ENCODE measurements at places on chromosomes 5 and 9. TPM values are rescaled to one million over a fixed set of nuclear protein-coding genes. Genes with fewer than 3 reads are reported as not detected.

- H3K4me3 ChIP-seq: no peak overlapping the region
- no peaks in the 10 kb centered on the region for H3K27me3 ChIP-seq
- H3K27ac ChIP-seq: no peak overlapping the region
- DNase-seq: no peak
- H3K36me3 ChIP-seq: no peaks in the 10 kb centered on the region
- H3K4me1 ChIP-seq: no peaks in the 10 kb centered on the region
Observed at GRCh38 chr5:57552033-57552432, 69.4 kb upstream of the ACTBL2 start.

- peak overlapping the region; percentile 88 for H3K27ac ChIP-seq
- H3K4me3 ChIP-seq: no peak overlapping the region
Observed at GRCh38 chr5:132220491-132220890, 7.2 kb downstream of the P4HA2 start.

GRCh38 chr5:16693879-16694278, 77.1 kb upstream of the RETREG1 start:
- no peaks in the 10 kb centered on the region for H3K27me3 ChIP-seq
- no peak overlapping the region for H3K27ac ChIP-seq
- no peak overlapping the region for H3K4me3 ChIP-seq
- DNase-seq: no peak
- H3K4me1 ChIP-seq: no peaks in the 10 kb centered on the region
- H3K36me3 ChIP-seq: no peaks in the 10 kb centered on the region

- DNase-seq: no peak
- no peaks in the 10 kb centered on the region for H3K27me3 ChIP-seq
- no peaks in the 10 kb centered on the region for H3K4me1 ChIP-seq
- no peaks in the 10 kb centered on the region for H3K36me3 ChIP-seq
Observed at GRCh38 chr5:103375863-103376591, 117.5 kb downstream of the MACIR start.

- no peaks in the 10 kb centered on the region for H3K4me1 ChIP-seq
- no peak for DNase-seq
- no peaks in the 10 kb centered on the region for H3K36me3 ChIP-seq
- H3K27me3 ChIP-seq: no peaks in the 10 kb centered on the region
- no peak overlapping the region for H3K4me3 ChIP-seq
- no peak overlapping the region for H3K27ac ChIP-seq
Observed at GRCh38 chr9:76423216-76424177, 29.3 kb upstream of the RFK start.

The MYMK gene
- total RNA-seq: not detected

The OMD gene
- total RNA-seq: 26.5 TPM

The MARVELD2 gene
- total RNA-seq: 2.3 TPM

The SARDH gene
- total RNA-seq: 0.94 TPM

All from right atrium auricular region (tissue), 2 donors.